Activated T-cell treated with anti-CD3 and anti-CD28 coated beads, Interleukin-2, amount 50 U/mL, for 72 hours (primary cell): ENCODE measurements at places on chromosomes 4 and X.

DNA sequence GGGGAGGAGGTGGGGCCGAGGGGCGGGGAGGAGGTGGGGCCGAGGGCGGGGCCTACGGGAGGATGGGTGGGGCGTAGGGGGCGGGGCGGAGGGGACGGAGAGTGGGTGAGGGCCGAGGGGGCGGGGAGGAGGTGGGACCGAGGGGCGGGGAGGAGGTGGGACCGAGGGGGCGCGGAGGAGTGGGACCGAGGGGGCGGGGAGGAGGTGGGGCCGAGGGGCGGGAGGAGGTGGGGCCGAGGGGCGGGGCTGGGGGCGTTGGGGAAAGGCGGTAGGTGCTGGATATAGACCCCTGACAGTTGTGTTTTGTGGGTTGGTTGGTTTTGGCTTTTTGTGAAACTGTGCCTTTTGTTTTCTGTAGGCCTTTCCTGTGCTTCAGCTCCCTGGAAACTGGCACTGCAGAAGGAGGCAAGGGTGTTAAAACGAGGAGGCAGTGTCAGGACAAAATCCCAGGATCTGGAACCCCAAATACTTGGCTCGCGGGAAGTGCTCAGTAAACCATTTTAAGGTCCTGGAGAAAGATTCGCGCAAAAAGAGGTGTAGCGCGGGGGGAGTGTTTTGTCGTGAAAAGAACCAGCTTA lies 580 bp upstream of the MMGT1 start:
- DNase-seq: peak; percentile 57

- no peak for DNase-seq
These were observed 358.4 kb upstream of the CXorf51B start for GRCh38 chrX:146451136-146451535.

DNA sequence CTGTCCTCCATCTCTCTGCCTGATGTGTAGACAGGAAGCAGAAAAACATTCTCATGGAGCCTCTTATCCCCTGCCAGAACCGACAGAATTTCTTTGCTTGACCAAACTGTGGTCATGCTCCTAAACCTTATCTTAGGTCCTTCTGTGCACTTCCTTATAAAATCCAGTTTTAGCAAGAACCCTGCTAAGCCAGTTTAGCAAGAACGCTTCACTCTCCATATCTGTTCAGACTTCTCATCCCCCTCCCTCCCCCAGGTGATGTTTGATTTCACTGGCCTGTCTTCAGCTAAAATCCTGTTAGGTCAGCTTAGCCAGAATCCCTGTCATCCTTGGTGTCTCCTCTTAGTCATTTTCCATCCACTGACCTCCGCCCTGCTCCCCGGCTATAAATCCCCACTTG lies 1130.9 kb upstream of the PRKX start:
- no peak for DNase-seq

DNA sequence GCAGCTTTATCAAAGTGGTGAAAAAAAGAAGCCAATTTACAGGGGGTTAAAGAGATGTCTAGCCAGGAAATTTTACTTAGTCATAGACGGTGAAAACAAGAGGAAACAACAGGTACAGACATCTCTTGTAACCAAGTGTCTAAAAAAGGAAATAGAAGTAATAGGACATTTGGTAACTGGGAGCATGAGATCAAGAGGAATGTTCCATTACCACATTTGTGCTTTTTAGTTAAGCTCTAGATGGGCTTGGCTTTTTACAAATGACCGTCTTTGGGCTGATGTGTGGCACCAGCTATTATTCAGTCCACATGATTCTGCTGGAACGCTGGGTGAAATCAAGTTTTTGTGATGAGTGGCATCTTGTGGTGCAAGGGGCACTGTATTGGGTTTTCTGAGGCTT lies 179.5 kb downstream of the SMIM20 start:
- DNase-seq: no peak

GRCh38 chr4:145734031-145734430 lies 54.1 kb downstream of the C4orf51 start:
- no peak for DNase-seq

DNA sequence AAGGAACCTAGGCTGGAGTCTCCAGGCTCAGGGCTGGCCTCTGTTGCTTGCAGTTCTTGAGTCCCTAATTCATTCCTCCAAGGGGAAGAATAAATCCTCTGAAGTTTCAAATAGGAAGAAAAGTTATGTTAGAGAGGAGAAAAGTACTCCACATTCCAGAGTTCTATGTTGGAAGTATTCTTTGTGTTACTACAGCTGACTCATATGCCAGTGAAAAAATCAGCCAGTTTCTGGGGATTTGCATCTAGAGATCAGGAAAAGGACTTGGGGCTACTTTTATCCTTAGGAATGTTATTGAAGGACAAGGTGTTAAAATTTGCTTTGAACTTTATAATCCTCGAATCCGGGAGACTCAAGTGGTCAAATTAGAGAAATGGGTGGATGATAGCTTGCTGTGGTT lies 11.7 kb upstream of the NUDT9 start:
- no peak for DNase-seq

DNA sequence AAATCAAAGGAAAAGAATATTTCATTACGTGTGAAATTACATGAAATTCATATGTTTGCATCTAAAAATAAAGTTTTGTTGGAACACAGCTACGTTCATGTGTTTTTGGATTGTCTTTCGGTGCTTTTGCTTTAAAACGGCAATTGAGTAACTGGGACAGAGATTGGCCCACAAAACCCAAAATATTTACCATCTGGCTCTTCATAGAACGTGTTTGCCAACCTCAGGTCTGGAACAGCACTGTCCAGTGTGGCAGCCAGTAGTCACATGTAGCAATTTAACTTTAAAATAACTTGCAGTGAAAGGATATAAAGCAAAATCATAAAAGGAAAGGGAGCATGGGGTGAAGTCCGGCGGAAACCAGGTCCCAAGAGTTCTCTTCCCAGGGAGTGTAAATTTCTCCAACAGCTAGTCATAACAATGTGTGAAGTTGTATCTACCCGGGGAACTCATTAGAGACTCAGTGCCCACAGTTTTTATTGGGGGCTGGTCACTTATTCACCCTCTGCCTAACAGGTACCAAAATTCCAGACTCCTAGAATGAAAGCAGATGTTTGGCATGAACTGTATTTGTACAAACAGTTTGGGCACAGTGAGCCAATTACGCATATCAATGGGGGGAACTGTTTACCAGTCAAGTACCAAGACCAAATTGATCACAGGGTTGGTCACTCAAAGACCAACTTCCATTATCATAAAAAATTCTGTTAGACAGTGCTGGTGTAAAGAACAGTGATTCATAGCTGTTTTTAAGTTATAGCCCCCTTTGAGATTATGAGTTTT lies 10.3 kb downstream of the OCIAD1 start:
- DNase-seq: no peak

DNA sequence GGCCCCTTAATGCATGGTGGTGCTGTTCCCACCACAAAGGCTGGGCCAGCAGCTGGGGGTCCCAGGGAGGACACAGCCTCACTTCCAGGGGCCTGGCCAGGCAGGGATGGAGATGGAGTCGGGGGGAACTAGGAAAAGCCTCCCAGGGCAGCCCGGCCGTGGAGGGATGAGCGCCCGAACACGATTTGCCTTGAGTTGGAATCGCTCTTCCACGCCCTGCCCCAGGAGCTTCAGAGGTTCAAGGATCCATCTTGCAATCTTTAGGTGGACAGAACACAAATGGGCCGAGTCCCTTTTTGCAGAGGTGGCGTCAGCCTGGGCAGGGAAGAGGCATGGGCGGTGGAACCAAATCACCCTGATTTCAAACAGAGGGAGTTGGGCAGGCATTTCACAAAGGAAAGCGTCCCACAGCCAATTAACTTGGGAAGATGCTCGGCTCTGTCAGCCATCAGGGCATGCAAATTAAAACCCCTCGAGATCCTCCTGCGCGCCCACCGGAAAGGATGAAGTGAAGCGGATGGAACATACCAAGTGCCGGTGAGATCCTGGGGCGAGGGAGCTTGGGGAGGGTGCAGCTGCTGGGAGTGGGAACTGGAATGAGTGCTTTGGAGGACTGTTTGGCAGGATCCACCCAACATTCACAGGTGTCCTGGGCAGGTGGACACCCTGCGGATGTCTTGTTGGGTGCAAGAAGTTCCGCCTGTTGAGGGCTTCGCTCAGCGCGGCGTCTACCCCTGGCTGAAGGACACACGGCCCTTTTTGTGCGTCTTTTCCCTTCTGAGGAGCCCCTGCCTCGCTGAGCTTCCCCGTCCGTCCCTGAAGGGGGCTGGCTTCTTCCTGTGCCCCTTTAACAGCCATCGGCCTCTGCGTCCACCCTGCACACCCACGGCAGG lies 75.7 kb downstream of the HTRA3 start:
- DNase-seq: no peak

- DNase-seq: no peak
These were observed 167.3 kb downstream of the SLIT2 start for GRCh38 chr4:20418861-20419451.

GRCh38 chr4:73885574-73886267 lies 16.5 kb downstream of the CXCL1 start:
- no peak for DNase-seq

DNA sequence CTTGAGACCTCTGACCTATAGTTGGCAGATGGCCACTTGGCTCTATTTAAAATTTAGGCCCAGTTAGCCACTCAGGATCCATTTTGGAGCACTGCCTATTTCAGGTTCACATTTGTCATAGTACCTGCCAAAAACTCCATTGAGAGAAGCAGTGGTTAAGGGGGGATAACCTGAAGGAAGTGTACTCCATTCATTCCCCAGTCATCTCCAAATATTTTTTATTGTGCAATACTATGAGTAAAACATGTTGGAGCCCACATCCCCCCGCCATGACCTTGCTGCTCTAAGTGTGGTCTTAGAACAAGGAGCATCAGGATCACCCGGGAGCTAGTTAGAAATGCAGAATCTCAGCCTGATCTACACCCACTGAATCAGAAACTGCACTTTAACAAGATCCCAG lies 21.1 kb downstream of the PLP1 start:
- no peak for DNase-seq
